ENCODE measurements at places on chromosomes 16 and 17.

GRCh38 chr16:82834151-82834815 lies 207.5 kb downstream of the CDH13 start:
- DNase-seq = peak; percentile 9

DNA sequence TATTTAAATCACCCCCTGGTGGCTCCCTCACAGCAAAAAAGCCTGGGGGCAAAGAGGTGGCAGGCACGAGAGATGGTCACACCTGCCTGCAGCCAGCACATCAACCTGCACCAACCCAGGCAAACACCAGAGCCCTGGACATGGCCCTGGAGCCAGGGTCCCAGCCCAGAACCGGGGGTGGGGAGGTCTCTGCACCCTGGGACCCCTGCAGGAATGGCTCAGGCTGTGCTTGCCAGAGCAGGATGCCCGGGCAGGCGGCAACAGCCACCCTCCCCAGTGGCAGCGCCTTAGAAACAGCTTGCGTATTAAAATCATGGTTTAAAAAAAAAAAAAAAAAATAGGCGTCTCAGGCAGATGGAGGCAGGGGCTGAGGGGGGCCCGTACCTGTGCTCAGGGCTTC lies 16.2 kb downstream of the MYBBP1A start:
- DNase-seq = no peak

- DNase-seq = no peak
These were observed 36.0 kb downstream of the ARHGAP27 start for GRCh38 chr17:45396496-45397205.

GRCh38 chr17:20035501-20035900 lies 26.3 kb downstream of the SPECC1 start:
- DNase-seq = no peak

GRCh38 chr16:15587152-15587825 lies 55.7 kb downstream of the MARF1 start:
- DNase-seq = no peak

DNA sequence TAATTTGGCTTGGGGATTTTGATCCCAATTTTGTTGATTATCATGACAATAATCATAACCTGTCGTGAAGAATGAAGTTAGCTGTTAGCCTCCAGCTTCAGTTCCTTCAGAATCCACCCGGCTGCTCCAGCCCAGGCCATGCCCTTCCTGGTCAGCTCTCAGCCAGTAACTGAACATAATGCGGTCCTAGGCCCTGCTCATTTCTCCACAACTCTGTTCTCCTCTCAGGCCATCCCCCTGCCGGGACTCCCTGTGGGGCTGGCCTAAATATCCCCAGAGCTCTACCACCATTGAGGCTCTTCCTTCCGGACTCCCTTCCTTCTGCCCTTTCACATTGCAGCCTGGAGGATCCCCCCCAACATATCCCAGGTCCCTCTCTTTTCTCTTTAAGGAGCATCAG lies 833.4 kb upstream of the GOT2 start:
- no peak for DNase-seq

GRCh38 chr16:74117798-74118197 lies 178.8 kb upstream of the PSMD7 start:
- no peak for DNase-seq

DNA sequence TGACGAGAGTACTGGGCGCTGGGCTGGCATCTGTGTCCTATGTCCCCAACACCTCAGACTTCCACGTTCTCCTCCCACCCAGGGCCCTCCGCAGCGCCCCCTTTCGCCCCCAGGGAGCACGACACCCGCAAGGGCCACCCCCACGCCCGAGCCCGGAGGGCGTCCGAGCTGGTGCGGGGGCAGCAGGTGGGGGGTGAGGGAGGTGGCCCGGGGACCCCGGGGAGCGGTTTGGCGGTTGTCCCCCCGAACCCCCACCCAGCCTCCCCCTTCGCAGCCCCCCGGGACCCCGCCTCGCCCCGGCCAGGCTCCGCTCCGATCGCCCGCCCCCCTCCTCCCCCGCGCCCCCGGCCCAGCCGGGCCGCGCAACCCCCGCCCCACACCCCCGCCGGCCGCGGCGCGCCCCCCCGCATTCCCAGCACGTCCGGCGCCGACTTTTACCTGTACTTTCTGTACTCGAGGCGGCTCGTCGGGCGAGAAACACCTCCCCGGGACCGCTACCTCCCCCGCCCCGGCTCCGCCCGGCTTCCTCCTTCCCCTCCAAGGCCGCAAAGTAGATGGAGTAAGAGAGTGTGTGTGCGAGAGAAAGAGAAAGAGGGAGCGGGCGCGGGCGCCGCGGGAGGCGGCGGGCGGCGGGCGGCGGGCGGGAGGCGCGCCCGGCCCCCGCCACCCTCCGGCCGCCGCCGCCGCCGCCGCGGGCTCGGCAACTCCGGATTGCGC lies 901 bp downstream of the CDYL2 start:
- DNase-seq = no peak

DNA sequence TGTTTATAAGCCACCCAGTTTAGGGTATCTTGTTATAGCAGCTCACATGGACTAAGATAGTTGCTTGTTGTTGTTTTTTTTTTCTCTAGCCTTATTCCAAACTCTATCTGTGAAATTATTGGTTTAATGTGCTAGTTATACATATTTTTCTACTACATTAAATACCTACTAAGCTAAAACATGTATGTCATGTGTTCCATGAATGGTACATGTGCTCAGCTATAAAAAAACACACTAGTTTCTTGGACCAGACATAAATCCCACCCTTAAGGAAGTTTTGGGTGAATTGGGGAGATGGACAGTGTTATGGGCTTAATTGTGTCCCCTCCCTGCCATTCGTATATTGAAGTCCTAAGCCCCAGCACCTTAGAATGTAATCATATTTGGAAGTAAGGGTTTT lies 19.8 kb downstream of the ITPRIPL2 start:
- DNase-seq = no peak

DNA sequence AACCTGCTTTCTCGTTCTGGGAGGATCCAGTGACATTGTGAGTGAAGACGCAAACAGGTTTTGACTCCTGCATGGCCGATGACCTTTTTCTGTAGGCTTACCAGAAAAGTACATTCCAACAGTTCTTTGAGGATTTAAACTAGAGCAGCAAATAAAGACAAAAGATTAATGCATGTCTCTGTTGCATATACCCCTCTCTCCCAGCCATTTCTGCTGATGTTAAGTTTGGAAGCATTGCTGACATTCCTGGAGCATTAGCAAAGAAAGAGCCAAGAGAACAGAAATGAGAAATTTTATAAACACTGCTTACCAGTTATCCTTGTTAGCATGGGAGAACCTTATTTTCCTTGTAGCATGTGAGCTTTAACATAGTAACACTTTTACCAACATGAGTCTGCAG lies 49.3 kb downstream of the SIAH1 start:
- peak; percentile 92 for DNase-seq

DNA sequence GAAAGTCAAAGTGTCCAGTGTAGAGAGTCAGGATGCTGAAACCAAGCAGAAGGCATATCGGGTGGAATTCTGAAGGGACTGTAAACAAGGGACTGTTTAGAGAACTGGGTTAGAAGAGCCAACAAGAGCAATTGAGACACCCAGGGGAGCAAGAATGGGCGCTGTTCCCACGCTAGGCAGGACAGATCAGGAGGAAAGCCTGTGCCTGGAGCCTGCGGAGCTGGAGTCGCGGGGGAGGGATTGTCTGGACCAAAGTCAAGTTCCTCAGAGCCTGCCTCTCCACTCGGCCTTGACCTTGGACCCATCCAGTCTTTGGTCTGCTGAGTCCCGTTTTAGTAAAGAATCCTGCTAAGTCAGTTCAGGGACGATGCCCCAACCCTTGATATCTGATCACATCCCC lies 14.7 kb upstream of the KLHL36 start:
- DNase-seq = peak; percentile 47

DNA sequence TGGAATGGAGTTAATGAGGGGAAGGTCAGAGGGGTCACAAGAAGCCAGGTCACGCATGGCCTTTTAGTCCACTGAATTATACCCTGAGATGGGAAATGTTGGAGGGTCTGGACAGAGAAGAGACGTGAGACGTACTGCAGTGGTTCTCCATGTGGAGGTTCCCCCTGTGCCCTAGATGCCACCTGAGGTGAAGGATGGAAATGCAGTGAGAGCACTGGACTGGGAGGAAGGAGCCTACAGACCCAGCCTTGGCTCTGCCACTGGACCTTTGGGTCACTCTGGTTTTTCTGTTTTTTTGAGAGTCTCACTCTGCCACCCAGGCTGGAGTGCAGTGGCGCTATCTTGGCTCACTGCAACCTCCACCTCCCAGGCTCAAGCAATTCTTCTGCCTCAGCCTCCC lies 1.8 kb upstream of the PLSCR3 start:
- no peak for DNase-seq

DNA sequence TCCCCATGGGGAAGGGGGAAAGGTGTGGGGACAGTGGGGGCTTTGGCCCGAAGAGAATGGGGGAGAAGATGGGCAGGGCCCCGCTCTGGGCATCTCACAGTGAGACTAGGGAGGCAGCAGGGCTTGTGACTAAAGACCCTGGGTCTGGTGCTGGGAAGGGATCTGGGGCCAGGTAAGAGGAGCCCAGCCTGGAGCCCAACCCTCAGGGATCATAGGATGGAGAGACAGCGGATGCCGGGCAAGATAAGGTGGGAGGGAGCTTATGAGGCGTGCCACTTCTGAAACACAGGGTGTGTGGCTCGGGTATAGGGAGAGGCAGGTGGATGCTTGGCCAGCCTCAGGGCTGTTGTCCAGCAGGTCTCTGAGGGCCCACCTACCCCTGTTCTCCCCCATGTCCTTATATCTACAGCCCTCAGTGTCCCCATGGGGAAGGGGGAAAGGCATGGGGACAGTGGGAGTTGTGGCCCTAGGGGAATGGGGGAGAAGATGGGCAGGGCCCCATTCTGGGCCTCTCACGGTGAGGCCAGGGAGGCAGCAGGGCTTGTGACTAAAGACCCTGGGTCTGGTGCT lies 15.4 kb downstream of the USP6 start:
- no peak for DNase-seq

GRCh38 chr17:56699186-56699894 lies 105.8 kb downstream of the NOG start:
- DNase-seq = peak; percentile 99

DNA sequence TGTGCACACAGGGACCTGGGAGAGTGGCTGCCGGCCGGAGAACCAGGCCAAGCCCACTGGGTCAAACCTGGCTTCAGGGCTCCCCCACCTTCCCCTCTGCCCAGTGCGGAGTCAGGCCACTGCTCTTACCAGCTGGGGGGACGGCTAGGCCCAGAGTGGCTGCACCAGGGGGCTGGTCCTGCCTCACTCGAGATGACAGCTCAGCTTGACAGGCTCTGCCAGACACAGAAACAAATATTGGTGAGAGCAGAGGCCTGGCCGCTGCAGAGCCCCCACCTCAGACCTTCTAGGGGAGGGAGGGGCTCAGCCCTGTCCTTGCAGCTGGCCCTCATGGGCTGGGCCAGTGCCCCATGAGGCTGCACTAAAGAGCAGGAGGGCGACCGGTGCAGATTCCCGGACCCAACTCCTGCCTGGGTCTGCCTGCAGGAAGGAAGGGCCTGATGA lies 4.5 kb downstream of the NUDT16L1 start:
- no peak for DNase-seq

GRCh38 chr17:40087903-40088718 lies 12.3 kb downstream of the NR1D1 start:
- no peak for DNase-seq

- DNase-seq = no peak
These were observed 531 bp upstream of the CDH8 start for GRCh38 chr16:62036802-62037135.

DNA sequence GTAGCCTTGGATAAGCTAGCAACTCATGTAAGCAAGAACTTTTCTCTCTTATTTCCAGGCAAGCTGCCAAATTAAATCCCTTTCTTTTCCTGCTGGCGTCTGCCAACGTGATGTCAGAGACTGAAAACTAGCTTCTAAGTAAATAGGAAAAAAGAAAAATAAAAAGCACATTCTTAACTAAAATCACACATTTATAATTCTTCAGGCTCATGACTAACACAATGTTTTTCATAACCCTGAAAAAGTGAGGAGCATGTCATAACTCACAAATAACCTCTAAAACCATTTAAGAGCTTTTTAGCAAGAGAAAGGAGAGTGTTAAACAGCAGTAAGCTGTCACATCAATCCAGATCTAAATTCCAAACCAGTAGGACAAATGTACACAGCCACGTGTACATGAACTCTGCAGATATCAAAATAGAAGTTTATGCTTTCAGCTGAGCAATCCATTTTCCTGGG lies 110.0 kb downstream of the N4BP1 start:
- peak; percentile 97 for DNase-seq

GRCh38 chr17:41530062-41531048 lies 2.2 kb upstream of the KRT19 start:
- DNase-seq = peak; percentile 96

DNA sequence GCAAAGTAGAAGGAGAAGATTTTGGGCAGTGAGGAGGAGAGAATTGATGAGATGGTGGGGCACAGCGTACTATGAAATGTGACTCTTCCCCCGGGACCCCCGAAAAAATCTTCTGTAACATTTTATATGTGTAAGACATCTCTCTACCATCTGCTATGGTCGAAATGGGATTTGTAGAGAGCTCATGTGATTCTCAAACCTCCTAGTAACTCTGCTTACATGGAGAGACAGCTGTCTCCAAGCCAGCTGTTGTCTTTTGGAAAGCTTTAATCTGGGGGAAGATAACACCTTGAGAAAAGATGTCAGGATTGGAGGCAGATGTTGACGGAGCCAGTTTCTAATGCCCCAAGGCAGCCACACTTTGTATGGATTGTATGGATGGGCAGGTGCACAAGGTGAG lies 94.1 kb downstream of the PRKCB start:
- no peak for DNase-seq

DNA sequence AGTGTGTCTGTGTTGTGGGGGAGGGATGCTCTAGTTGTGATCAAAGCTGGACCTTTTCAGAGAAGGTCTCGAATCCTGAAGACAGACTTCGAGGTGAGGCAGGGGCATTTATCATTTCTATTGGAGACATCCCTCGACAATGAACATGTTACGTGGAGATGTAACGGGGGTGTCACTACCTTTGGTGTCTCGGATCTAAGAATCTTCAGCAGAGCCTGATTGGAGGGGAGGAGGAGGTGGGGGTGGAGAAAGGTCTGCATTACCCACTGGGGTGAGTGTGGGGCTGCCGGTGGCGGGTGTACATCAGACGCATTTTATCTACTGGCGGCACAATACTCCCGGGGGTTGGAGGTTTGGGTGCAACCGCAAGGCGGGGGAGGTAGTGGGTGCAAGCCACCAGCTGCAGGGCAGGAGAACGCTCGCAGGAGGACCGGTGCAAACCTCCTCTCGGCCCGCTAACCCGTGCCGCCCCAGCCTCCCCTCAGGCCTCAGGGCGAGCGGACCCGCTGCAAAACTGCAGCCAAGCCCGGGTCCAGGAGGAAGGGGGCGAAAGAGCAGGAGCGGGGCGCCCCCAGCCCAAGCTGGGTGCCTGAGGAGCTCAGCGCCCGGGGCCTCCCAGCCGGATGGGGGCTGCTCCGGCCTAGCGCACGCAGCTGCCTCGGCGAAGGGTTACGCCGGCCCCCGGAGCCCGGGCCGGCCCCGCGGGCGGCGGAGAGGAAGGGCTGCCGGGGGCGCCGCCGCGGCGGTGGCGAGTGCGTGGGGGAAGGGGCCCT lies 735 bp downstream of the ZNF652 start:
- DNase-seq = peak; percentile 40

GRCh38 chr17:59067756-59068155 lies 38.9 kb downstream of the TRIM37 start:
- DNase-seq = no peak

GRCh38 chr16:54582631-54583250 lies 296.2 kb upstream of the IRX3 start:
- DNase-seq = no peak

Data from iris pigment epithelial cell (primary cell).